ENCODE measurements at places on chromosomes 6 and 20.
A peak's percentile ranks its signal among the peaks of the same experiment; 100 is the strongest.

- DNase-seq: no peak
These were observed 50.9 kb downstream of the RIOK1 start for GRCh38 chr6:7440476-7440875.

DNA sequence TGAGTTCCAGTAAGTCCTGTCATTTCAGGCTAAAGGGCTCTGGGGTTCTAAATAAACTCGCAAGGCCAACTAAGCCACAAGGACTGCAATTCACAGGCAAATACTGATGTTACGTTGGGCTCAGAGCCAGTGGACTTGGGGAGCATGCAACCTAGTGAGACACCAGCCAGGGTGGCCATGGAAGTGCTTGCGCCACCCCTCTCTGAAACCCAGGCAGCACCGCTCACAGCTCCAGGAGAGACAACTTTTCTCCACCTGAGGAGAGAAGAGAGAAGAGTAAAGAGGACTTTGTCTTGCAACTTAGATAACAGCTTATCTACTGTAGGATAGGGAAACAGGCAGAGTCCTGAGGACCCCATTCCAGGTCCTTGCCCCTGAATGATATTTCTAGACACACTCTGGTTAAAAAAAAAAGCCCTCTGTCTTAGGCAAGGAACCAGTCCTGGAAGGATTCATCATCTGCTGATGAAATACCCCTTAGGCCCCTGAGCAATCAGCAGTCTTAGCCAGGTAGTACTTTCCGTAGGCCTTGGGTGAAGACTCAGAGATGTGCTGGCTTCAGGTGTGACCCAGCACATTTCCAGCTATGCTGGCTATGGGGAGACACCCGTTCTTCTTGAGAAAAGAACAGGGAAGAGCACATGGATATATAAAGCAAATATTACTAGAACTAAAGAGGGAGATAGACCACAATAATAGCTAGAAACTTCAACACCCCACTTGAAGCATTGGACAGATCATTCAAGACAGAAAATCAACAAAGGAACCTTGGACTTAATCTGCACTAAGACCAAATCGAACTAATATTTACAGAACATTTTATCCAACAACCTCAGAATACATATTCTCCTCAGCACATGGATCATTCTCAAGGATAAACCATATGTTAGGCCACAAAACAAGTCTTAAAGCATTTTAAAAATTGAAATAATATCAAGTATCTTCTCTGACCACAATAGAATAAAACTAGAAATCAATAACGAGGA lies 31.5 kb upstream of the TBC1D32 start:
- no peak for DNase-seq

DNA sequence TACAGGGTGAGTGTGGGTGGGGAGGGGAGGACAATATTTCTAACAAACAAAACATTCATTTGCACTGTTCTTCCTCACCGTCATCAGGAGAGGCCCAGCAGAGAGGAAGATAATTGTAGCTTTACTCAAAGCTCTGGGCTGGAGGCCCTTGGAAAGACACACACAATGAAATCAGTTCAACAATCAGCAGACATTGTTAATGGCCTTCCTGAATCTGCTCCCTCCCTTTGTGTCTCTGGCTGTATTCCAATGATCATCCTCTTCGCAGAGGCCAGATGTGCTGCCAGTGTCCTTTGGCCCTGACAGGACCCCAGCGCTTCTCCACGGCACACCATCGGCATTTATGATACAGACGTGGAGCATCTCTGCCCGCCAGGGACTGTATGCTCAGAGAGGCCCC lies 44.6 kb upstream of the LRFN2 start:
- DNase-seq: no peak

DNA sequence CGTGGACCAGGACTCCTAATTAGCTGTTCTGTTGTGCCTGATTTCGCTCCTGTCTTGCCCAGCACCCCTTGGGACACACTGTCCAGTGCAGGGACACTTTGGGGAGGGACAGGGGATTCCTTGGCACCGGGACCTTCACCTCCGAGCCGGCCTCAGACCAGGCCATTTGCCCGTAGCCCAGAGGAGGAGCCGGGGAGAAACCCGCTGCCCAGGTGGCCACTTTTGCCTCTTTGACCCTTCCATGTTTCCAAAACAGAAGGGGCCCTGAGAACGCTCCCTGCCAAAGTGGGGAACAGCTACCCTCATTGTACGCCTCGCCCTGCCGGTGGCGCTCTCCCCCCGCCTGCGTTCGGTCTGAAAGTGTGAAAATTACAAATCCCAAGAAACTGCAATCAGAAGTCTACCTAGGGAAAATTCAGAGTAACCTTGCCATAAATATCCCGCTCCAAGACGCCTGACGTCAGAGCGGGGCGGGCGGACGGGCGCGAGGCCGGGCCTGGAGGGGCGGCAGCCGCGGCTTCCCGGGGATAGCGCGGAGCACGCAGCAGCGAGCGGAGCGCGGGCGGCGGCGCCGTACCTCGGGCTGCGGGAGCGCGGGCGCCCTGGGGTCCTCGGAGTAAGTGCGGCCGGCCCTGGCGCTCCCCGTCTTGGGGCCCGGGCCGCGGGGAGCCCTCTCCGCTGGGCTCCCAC lies at the start of gene DAAM2:
DAAM2 (plus strand) TSS at position 527 of the 690 bp plus-strand sequence. CDS start 63,927 bp downstream, outside the sequence.
- peak; percentile 87 for DNase-seq

DNA sequence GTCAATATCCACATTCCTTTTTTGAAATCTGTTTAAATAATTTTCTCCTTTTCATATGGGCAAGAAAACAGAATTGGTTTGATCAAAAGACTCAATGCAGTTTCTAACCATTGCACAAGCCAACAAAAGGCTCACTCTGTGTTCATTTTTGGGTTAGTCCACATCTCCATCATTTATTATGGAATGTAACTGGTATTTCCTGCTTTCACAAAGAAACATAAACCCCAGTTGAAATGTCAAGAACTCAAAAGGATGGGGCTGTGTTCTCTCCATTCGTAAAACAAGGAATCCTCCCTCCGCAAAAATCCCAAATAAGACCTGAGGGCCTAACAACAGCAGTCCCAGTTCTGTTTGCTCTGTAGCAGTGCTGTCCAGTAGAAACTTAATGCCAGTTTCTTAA lies 420.9 kb downstream of the GJA1 start:
- DNase-seq: no peak

DNA sequence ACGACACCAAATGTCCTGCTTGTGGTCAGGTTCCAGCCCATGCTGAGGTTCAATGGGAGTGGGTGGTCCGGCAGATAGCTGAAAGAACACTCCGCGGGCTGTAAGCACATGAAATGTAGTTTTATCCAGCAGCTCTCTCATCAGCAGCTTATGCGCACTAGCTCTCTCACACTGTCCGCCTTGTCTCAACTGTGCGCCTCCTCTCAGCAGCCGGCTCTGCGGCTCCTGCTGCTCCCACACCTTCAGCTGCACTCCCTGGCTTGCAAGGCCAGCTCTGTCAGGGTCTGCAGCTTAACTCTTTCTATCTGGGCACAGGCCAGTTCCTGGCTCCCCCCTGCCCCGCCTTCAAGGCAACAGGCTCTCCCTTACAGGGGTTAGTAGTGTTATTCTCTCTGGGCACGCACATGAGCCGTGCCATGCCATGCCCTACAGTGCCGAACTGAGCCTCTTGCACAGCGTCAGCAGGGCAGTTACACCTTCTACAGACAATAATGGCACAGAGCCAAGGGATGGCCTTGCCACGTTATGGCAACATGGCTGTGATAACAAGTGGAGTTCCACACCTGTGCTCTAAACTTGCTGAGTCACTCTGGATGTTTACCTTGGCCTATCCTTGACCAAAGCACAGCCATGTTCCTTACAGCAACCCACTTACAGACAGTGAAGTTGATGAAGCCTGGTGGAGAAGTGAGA lies 84.0 kb upstream of the LRFN2 start:
- DNase-seq: no peak

GRCh38 chr6:54415517-54415916 lies 107.3 kb downstream of the TINAG start:
- no peak for DNase-seq

DNA sequence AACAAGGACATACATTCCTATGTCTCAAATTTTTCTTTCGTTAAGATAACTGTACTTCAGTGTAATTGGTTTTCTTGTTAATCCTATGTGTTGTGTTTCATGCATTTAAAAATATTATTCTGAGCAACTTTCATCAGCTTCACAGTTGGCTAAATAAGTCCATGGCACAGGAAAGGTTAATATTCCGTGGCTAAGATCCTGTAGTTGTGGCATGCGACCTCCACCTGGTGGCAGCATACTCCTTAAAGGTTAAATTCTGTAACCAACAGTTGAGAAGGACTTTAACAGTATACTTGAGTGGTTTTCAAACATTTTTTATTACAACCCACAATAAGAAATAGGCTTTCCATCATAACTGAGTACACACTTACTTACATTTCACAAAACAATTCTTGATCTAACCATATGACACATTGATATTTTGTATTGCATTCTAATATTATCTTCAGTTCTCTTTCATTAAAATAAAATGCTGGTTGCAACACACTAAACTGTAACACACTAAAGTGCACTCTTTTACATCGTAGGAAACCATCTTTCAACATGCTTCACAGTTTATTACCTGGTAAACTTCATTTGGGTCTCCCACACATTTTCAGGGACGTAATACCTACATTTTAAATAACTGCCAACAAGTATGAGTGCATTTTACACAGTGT lies 118.3 kb downstream of the SLX4IP start:
- peak; percentile 88 for DNase-seq

All from posterior vena cava (tissue), 2 donors.